ENCODE measurements at places on chromosomes 3 and 15.

GRCh38 chr3:16179261-16179660 is 4.8 kb downstream of the GALNT15 start:
- no peak for DNase-seq

DNA sequence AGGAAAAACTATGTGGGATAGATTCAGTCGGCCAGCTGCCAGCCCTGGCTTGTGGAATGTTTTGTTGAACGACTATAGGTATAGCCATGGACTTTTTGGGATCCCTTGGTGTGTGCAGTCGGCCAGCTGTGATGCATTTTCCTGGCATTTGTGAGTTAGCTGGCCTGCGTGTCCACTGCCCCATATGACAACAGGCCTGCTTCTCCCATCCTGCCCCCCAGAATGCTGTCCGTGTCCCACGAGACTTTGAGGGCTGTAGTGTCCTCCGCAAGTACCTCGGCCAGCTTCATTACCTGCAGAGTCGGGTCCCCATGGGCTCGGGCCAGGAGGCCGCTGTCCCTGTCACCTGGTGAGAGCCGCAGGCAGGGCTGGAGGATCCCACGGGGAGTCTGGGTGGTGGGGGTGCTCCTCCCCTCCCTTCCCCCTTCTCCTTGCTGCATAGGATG is 23.6 kb downstream of the PTPN23 start:
- no peak for DNase-seq

- no peak for DNase-seq
Measured at GRCh38 chr3:42489937-42490227, 12.6 kb upstream of the VIPR1 start.

DNA sequence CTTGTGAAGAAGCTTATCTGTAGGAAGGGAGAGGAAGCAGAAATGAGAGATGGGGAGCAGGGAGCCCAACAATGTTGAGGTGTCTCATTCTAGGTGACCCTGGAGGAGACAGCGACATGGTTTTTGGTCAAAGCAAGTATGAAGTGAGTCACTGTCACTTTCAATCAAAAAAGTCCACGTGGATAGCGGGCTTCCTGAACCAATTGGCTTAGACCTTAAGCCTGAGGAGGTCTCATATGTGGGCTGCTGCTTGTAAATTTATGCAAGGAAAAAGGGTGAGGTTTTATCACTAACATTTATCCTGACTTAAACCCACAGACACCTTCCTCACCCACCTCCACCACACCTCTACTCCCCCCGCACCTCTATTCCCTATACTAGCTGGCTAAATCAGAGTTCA is 22.7 kb downstream of the CLDN11 start:
- no peak for DNase-seq

DNA sequence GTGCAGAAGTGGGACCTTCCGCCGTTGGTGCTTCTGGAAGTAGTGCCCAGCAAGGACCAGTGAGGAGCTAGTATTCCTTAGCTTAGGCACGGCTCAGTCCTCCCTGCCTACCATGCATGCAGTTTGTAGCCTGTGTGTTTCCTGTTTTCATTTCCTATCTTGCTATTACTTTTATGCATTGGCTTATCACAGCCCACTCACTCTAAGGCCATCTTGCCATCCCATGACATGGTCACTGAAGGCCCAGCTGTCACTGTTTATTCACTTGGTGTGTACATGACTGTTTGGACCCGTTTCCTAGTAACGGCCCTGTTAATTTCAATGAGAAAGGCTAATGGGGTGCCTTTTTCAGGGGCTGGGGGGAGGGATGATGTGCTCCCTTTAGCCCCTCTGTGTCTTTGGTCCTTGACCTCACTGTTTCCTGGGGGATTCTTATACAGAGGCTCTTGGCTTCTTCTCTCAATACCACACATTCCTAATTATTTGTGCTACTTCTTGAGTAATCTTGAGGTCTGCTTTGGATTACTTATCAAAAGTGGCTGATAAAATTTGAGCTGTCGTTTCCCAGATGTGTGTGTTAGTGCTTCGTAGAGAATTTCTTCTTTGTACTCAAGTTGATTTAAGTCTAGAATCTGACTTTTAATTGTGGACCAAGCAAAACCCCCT is 24.5 kb upstream of the TRAK1 start:
- DNase-seq, result no peak

DNA sequence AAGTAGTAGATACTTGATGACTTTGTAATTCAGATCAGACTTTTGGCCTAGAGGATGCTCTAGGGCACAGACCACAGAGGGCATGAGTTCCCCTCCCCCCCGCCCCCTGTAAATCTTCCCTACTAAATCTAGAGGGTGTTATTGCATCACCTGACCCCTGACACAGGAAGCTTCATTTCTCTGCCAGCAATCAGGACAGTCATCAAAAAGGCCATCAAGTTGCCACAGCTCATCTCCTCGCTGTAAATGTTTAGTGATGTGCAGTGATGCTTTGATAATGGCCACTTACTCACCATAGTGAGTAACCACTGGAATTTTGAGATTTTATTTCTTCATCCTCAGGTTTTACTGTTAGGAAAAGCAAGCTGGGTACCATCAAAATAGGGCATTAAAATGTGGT is 289.2 kb upstream of the CHRM5 start:
- no peak for DNase-seq

GRCh38 chr3:154864947-154865346 is 215.2 kb upstream of the MME start:
- DNase-seq, result no peak

DNA sequence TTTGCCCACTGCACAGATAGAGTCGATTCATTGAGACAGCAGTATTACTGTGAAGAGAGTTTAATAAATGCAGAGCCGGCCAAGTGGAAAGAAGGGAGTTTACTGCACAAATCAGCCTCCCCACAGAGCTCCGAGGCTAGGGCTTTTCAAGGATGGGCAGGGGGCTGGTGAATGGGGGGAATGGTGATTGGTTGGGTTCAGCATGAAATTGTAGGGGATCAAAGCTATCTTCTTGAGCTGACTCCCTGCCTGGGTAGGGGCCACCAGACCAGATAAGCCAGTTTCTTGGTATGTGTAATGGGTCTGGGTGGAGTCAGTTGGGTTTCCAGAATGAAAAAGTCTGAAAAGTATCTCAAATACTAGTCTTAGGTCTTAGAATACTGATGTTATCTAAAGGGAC is 66.6 kb downstream of the SYNPR start:
- DNase-seq, result no peak

DNA sequence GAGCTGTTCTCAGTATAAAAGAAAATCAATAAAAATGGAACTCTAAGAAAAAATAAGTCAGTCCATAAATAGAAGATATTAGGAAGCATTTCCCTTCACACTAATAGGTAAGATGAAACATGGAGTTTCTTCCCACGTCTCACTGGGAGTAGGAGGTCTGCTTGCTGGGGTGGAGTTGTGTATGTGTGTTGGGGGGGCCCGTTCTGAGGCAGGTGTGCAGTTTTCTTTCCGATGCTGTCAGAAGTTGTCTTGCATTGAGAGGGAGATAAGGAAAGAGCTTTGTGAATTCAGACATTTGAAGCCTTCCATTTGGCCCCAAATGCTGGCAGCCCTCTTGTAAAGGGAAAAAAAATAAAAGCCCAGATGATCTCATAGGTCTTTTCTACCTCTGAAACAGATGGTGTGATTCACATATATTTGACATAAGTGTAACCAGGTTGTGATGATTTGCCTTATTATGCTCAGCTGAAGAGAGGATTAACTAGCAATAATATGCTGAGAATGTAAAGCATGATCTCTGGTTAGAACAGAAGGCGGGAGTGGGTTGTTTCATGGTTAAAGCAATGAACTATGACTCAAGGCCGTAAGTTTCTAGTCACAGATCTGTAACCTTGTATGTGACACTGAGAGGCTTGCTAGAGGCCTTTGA is 8.8 kb downstream of the RASGRP1 start:
- DNase-seq, result no peak

DNA sequence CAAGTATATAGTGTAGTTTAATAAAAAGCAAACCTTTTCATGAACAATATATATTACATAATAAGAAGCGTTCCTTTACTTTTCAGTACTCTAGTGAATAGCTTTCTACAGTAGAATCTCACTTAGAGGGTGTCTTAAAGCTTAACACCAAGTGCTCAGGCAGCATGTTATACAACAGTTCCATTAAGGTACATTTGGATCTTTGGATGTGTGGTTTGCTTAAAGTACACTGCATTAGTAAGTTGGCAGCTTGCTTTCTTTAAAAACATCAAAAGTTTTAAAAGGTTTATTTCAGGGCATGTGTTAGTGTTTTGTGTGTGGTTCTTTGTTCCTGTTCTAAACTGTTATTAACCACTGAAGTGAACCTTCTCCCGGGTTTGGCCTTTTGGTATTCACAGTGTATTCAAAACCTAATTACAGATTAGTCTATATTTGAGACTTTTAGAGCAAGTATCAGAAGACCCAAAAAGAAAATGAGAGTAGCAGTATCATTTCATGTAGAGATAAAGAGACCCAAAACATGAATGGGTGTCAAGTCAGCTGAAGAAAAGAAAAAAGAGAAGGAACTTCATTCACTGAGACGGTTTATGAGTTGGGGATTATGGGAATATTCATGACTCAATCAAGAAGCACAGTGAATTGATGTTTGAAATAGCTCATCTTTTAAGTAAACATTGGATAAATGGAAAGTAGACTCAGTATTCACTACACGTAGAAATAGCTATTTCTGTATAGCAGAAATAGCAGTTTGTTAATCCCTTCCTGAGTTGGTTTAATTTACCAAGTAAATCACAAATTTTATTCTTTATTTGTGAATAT is 93.9 kb downstream of the OPA1 start:
- no peak for DNase-seq

- peak; percentile 57 for DNase-seq
Measured at GRCh38 chr3:124032311-124032880, 40.5 kb upstream of the ROPN1 start.

GRCh38 chr3:126558336-126559071 is at the start of gene C3orf22:
C3orf22 (minus strand) TSS chr3:126558932; CDS start chr3:126553390, 5,542 bp downstream.
- DNase-seq, result no peak

GRCh38 chr3:194208709-194209108 is 72.8 kb downstream of the HES1 start:
- no peak for DNase-seq
